ENCODE measurements at places on chromosomes 7 and 10.

- no peak for DNase-seq
- H3K4me1 ChIP-seq, result no peaks in the 10 kb centered on the region
- no peaks in the 10 kb centered on the region for H3K36me3 ChIP-seq
These were observed 230.5 kb upstream of the TMEM229A start for GRCh38 chr7:124263232-124263827.

- peaks cover 48% of the 10 kb centered on the region for H3K4me1 ChIP-seq
- no peak overlapping the region for H3K4me3 ChIP-seq
- H3K27ac ChIP-seq, result peak overlapping the region; percentile 99
- H3K36me3 ChIP-seq, result no peaks in the 10 kb centered on the region
- no peak for DNase-seq
These were observed 47.1 kb downstream of the MYOF start for GRCh38 chr10:93434991-93435491.

- DNase-seq, result no peak
- H3K4me1 ChIP-seq, result no peaks in the 10 kb centered on the region
- no peaks in the 10 kb centered on the region for H3K36me3 ChIP-seq
- no peaks in the 10 kb centered on the region for H3K27me3 ChIP-seq
These were observed 27.0 kb downstream of the PDZD8 start for GRCh38 chr10:117348236-117348635.

DNA sequence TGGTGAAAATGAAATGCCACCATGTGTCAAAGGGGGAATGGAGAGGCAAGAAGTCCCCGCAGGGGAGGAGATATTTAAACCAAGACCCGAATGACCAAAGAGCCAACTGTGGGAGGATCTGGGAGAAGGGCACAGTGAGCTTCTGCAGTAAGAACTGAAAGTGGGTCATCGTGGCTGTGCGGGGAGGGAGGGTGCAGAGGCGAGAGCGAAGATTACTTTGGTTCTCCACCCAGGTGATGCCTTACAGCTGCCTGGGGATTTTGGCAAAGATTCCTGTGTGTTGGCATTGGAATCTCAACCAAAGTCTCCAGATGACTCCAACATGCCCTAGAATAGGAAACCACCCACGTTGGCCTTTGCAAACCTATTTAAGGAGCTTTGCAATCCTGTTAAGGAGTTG lies 44.2 kb upstream of the ADAM12 start:
- H3K27ac ChIP-seq, result no peak overlapping the region
- H3K27me3 ChIP-seq, result no peaks in the 10 kb centered on the region
- H3K4me3 ChIP-seq, result no peak overlapping the region
- no peaks in the 10 kb centered on the region for H3K36me3 ChIP-seq
- H3K4me1 ChIP-seq, result no peaks in the 10 kb centered on the region
- DNase-seq, result no peak

DNA sequence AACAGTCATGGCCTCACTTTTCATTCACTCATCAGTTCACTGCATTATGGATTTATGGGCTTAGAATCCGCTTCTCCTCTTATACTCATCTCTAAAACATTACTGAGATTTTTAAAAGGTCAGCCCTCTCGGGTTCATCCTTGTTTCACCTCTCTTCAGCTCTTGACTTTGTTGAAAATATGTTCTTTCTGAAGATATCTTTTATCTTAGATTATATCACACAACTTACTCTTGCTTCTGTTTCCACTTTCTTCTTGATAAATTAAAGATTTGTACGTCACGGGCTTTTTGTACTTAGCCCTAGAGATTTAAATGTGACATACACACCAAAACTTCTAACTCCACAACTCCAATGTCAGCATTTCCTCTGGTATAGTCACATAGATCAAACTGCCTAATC lies 342.5 kb upstream of the TMEM229A start:
- no peaks in the 10 kb centered on the region for H3K36me3 ChIP-seq
- no peaks in the 10 kb centered on the region for H3K4me1 ChIP-seq
- H3K4me3 ChIP-seq, result no peak overlapping the region
- no peak overlapping the region for H3K27ac ChIP-seq

DNA sequence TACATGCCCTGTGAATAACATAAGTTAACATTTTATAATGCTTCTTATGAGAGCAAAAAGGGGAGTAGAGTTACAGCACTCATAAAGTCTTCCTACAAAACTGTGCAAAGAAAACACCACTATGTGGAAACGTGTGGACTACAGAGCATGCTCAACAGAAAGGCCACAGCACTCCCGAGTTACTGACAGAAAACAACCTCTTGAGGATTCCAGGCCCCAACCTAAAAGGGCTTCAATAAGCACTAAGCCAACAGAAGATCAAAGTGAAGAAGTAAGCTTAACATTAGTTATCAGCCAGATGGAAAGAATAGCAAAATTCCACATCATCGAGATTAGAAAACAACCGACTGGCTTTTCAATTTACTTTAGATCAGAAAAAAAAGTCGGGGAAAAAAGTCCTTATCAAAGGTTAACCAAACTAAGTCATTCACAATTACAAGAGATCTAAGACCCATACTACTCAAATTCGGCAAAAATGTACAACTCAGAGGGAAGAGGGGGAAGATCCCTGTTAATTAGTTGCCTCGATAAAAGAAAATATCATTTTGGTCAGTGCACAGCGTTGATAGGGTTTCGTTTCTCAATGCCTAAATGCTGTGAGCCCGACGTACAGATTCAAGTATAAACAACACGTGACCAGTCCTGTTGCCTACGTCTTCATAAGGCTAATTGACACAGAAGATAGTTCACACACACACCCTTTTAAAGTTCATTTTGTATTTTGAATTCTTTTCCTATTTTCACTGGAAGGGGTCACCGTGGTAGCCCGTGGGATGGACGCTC lies 1.4 kb downstream of the KBTBD2 start:
- DNase-seq, result peak; percentile 52
- H3K4me1 ChIP-seq, result peaks cover 24% of the 10 kb centered on the region
- H3K36me3 ChIP-seq, result no peaks in the 10 kb centered on the region
- H3K27me3 ChIP-seq, result no peaks in the 10 kb centered on the region
- peak overlapping the region; percentile 100 for H3K27ac ChIP-seq

GRCh38 chr7:151558575-151558974 lies 38.9 kb upstream of the RHEB start:
- H3K36me3 ChIP-seq, result peaks cover 18% of the 10 kb centered on the region
- H3K27ac ChIP-seq, result no peak overlapping the region
- no peaks in the 10 kb centered on the region for H3K27me3 ChIP-seq
- H3K4me3 ChIP-seq, result no peak overlapping the region
- H3K4me1 ChIP-seq, result no peaks in the 10 kb centered on the region
- no peak for DNase-seq

DNA sequence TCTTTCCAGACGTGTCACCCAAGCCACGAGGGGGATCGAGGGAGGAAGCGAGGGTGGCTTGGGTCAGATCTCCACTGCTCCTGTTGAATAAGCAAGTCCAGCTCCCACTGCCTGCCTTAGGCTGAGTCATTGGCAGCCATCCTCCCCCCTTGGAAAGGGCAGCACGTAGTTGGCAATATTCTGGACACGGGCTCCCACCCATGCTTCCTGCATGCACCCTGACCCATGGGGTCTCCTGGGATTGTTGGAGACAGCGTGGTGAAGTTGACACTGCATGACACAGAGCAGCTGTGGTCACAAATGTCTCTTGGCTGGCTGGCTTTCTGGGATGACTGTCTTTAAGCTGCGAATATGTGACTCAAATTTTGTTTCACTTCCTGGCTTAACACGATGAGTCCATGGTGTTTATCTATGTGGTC lies 11.2 kb downstream of the BTBD16 start:
- no peak for DNase-seq
- no peak overlapping the region for H3K4me3 ChIP-seq
- H3K27me3 ChIP-seq, result no peaks in the 10 kb centered on the region
- no peaks in the 10 kb centered on the region for H3K4me1 ChIP-seq
- no peak overlapping the region for H3K27ac ChIP-seq

DNA sequence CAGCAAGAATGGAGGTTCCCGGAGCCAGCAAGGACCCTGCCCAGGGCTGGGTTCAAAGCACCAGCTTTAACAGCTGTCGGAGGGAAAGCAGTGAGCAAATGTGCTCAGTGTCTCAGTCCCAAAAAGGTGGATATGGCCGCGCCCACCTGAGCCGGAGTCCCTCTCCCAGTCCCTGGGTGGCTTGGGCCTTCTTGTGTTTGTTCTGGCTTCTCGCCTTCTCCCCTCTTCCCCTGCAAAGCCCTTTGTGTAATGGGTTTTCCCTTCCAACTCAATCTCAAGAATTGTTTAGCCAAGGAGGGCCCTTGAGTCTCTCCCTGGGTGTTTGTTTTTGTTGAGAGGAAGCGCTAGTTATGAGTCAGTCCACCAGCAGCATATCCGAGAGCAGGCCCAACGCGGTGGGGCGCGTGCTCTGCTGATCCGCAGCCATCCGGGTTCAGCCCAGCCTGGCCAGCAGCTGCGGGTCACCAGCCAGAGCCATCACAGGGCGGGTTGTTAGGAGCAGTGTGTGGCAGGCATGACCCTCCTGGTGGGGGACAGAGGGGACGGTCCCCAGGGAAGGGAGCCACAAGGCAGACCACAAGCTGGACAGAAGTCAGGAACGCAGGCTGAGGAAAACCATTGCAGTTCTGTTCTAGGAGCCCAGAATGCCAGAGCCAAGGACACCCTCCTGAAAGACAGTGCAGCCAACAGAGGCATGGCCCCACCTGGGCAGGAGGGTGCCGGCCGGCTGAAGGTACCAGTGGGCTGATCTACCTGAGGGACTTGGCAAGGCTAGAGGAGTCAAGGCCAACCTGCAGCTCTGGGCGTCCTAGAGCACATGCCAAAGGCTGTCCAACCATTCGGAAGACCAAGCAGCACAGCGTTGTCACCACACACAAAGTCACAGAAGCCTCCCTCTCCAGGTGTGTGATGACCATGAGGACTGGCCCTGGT lies 21.3 kb downstream of the CALML3 start:
- H3K4me1 ChIP-seq, result peaks cover 51% of the 10 kb centered on the region
- peak; percentile 84 for DNase-seq
- H3K36me3 ChIP-seq, result no peaks in the 10 kb centered on the region
- H3K27me3 ChIP-seq, result no peaks in the 10 kb centered on the region
- no peak overlapping the region for H3K4me3 ChIP-seq

DNA sequence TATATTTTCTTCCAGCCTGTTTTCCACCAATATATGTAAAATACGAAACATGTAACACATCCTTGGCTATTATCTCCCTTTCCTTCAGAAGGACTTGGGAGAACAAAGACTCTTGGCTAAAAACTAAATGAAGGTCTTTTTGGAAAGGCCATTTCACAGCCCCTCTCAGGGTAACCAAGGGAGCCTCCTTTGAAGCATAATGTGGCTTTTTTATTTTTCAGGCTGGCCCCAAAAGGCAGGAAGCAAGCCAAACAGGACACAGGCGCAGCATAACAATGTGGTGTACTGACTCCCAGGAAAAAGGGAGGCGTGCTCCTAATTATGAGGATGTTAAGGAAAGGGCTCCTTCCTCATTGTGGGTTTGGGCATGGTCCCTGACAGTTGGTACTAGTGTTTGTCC lies 30.3 kb upstream of the CCSER2 start:
- no peak overlapping the region for H3K27ac ChIP-seq
- H3K27me3 ChIP-seq, result no peaks in the 10 kb centered on the region
- no peaks in the 10 kb centered on the region for H3K36me3 ChIP-seq
- no peaks in the 10 kb centered on the region for H3K4me1 ChIP-seq
- no peak for DNase-seq
- no peak overlapping the region for H3K4me3 ChIP-seq

DNA sequence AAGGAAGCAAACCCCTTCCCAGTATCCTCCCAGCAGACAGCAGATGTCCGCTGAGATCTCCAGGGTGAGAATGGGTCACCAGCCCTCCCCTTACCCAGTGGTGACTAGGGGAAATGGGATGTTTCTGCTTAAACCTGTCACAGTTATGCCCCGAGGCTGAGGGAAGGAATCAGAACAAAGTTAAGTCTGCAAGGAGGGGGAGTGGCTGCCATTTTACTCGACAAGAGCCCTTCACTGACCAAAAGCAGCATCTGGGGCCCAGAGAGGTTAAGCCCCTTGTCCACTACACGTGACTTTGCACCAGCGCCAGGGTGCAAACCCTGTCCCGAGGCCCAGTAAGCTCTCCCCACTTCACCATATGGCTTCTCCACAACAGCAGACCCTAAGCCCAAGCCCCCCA lies 4.6 kb upstream of the NANOS1 start:
- no peak overlapping the region for H3K4me3 ChIP-seq
- H3K4me1 ChIP-seq, result peaks cover 41% of the 10 kb centered on the region
- peak overlapping the region; percentile 94 for H3K27ac ChIP-seq

DNA sequence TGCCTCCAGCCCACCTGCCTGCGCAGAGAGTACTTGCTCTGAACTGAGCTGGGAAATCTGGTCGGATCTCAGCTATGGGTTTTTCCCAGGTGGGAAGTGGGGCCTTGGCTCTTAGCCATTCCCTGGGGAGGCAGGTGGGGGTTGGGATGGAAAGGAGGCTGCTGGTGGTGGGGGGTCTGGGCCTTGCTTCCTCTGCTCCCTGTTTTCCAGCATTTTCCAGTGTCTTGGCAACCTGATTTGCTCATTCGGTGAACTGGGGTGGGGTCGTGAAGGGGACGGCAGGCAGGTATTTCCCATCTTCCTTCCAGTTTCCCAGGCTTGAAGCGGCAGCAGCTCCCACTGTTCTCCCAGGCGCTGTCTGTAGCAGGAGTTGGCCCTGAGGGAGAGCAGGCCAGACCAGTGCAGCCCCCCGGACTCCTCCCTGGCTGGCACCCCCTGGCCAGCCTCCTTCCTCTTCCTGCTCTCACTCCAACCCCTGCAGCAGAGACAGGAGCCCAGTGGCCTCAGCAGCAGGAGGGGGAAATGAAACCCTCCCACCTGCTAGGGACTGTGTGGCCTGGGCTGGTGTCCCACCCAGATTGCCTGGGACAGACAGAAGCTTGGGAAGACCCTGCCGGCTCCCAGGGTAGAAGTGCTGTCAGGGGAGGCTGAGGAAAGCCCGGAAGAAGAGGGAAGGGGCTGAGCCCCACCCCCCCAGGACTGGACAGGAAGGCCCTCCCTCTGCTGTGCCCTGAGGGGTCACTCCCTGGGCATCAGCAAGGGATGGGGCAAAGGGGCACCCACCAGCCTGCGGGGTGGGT lies 6.6 kb downstream of the TRIM8 start:
- H3K36me3 ChIP-seq, result peaks cover 32% of the 10 kb centered on the region
- peak overlapping the region; percentile 61 for H3K27ac ChIP-seq
- no peaks in the 10 kb centered on the region for H3K27me3 ChIP-seq
- no peak overlapping the region for H3K4me3 ChIP-seq
- no peak for DNase-seq
- H3K4me1 ChIP-seq, result peaks cover 59% of the 10 kb centered on the region

DNA sequence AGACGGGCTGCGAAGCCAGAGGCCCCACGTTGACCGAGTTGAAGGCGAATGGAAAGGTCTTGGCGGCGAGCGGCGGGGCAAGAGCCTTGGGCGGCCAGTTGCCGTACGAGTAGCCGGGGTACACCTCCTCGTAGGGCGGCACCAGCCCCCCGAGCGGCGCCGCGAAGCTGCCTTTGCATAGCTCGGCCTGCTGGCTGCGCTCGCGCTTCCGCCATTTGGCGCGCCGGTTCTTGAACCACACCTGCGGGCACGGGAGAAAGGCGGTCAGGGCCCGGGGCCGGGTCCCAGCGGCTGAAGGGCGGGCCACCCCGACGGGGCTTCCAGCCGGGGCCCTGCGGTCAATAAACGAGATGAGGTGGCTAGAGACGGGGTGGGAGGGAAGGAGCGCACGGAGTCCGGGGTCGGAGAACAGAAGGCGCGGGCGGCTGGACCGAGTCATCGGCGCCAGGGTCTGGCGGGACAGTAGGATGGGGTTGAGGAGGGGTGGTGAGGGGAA lies 4.8 kb downstream of the ELOVL3 start:
- peak; percentile 30 for DNase-seq
- peaks cover 7% of the 10 kb centered on the region for H3K27me3 ChIP-seq

- H3K4me3 ChIP-seq, result no peak overlapping the region
- H3K4me1 ChIP-seq, result peaks cover 19% of the 10 kb centered on the region
- DNase-seq, result no peak
- H3K27me3 ChIP-seq, result no peaks in the 10 kb centered on the region
- H3K36me3 ChIP-seq, result no peaks in the 10 kb centered on the region
These were observed 41.3 kb downstream of the ETV1 start for GRCh38 chr7:13948019-13948801.

All from thyroid gland (tissue), 4 donors.